ENCODE measurements at places on chromosomes 3 and 15.

- no peak for DNase-seq
Measured at GRCh38 chr3:6747017-6747416, 113.9 kb upstream of the GRM7 start.

DNA sequence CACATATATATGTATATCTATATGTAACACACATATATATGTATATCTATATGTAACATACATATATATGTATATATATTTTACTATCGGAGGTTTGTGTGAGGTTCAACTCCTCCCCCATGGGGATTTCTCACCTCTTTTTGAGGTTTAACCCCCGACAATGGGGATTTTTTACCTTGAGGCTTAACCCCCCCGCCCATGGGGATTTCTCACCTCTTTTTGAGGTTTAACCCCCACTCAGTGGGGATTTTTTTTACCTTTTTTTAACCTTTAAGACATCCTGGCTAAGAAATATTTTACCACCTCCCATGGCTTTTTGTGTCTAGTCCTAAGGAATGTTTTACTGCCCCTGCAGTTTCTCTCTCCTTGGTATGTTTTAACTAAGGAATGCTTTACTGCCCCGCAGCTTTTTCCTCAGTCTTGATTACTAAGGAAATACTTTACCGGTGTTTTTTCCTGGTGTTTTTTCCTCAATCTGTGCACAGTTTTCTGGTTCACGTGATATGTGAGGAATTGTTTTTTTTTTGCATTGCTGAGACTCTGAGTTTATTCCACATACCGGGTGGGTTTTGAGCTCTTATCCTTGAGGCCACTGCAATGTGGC is 185.2 kb downstream of the KLF13 start:
- peak; percentile 49 for DNase-seq

GRCh38 chr3:111721747-111722146 is 126.6 kb upstream of the ZBED2 start:
- DNase-seq, result no peak

DNA sequence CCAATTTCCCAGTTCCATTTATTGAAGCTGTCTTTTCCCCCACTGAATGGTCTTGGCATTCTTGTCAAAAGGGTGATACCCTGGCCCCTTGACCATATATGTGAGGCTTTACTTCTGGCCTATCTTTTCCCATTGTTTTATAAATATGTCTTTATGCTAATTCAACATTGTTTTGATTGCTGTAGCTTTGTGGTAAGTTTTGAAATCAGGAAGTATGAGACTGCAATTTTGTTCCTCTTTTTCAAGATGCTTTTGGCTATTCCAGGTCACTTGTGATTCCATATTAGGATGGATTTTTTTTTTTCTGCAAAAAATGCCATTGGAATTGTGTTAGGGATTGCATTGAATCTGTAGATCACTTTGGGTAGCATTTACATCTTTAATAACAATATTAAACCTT is 141.2 kb upstream of the MANF start:
- no peak for DNase-seq

DNA sequence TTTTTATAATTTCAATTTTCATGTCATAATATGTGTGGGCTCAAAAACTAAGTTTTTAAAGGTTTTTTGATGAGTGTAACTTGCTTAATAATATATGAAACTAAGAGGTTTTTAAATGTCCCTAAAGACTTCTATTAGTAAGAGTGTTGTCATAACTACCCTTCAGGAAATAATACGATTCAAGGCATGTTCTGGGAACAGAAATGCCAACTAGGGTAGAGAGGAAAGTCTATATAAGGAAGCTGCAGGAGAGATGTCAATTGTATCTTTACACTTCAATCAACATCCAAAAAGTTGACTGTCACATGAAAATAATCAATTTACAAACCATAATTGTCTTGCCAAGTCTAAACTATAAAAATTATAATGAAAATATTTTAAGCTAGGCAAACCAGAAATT is 76.3 kb downstream of the SMARCC1 start:
- no peak for DNase-seq

DNA sequence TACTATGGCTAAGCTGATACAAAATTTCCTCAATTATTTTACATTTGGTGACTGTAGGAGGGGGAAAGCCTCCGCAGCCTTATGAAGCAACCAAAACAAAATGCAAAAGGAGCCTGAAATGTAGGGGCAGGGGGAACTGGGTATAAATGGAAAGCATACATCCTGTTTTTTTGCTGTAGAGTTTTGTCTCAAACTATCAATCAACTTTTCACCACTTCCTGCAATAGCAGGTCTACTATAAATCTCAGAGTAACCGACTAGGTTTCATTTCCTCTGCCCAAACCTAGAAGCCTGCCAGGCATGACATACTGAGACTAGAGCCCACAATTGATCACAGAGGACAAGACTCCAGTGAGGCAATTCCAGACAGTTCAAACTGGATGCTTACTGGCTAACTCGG is 91.3 kb downstream of the SHQ1 start:
- peak; percentile 32 for DNase-seq

DNA sequence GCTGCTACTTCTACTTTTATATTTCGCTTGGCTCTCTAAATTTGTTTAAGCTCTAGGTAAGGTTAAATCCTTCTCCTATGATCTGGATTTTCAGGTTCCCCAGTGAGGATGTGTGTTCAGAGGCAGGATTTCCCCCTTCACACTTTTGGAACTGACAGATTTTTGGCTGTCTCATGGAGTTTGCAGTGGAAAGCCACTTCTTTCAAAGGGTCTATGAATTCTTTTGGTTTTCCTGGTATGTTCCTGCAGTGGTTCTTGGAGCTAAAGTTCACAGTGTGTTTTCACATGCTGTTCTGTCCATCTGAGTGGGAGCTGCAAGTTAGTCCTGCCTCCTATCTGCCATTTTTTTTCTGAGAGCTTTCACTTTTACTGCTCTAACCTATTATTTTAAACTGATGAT is 21.6 kb upstream of the TIGIT start:
- DNase-seq, result no peak

DNA sequence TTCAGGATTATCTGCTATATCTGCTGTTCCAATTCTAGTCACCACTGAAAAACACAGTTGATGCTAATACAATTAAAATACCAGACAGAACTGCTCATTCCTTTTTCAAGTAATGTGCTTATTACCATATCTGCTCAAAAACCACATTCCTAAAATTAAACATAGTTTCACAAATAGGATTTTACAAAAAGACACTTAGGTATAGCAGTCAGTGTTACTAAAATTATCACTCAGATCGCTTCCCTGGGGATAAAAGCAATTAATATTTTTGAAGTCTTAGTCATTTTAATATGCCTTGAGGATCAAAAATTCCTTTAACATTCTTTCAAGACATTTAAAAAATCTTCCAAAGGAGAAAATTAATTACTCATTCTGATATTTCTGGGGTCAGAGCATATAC is 71.5 kb downstream of the RAD18 start:
- DNase-seq, result no peak

DNA sequence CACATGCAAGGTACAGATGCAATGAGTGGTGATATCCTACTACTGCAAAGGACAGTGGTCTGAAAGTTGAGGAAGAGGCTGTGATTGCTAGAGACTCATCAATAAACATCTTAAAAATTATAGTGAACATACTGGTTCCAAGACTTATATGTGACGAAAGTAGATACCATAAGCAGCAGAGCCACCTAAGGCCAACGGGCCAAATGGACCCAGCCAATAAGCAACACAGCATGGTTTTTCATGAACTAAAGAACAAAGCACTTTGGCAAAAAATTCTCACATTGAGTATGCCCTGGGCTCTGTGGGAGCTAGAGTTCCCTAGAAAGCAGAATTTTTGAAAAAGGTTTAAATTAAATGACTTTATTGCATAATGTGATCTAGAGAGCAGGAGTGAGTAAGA is 272.1 kb downstream of the SI start:
- DNase-seq, result no peak

DNA sequence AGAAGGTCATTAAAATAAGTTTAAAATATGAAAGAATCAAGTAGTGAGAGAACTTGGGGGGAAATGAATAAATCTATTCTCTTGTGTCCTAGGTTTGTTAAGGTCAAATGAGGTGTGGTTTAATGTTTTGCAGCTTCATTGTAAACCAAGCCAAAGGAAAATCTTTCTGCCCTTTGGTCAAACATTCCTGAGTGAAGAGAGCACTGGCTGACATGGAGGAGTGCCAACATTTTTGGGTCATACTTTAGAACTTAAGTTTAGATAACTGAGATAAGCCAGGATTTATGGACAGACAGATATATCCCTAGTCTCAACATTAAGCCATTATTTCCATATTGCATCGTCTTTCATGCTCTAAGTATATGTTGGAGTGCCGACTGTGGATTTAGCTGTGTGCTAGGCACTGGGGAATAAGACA is 66.4 kb downstream of the PTPRG start:
- DNase-seq, result no peak

- no peak for DNase-seq
Measured at GRCh38 chr3:125143982-125144652, 68.4 kb downstream of the SLC12A8 start.
